LNCaP clone FGC (cell line): ENCODE measurements at places on chromosomes 6 and 20.

DNA sequence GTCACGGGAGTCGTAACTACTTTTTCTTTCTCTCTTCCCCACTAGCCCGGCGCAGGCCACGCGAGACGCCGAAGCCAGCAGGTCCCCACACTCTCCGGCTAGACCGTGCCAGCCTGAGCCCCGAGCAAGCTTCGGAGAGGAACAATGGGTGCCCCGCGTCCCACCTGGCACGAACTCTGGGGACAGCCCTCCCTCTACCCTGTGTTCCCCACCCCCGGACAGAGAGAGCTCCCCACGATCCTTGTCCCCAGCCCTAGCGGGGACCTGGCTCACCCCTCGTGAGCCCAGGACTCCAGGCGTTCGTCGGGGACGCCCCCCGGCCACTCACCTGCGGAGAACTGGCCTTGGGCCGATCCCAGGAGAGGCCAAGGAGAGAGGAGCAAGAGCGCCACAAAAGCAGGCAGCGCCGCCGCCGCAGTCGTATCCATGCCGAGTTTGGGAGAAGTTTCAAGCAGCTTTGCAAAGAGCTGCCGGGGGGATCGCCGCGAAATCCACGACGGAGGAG lies 416 bp downstream of the PTPRK start:
- no peak for DNase-seq

GRCh38 chr20:50312682-50313521 lies 122.3 kb downstream of the CEBPB start:
- peak; percentile 30 for DNase-seq

DNA sequence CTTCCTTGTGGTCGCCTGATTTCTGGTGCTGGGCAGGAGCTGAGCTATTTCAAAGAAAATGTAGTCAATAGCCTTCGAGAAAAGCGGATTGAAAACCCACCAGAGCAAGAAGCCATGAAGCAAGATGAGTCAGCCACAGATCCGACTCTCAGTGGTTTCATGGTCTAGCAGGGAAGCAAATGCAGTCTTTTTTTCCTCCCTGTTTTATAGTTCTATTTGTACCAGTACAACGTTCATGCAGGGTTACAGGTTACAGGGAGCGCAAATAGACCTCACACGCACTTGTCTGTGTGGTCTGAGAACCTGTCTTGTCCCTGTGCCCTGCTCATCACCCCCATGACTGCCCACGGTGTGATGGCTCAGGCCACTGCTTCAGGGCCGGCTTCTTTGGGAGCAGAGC lies 309.8 kb upstream of the SUPT3H start:
- no peak for DNase-seq

GRCh38 chr6:44176130-44176761 lies 17.6 kb downstream of the CAPN11 start:
- no peak for DNase-seq

DNA sequence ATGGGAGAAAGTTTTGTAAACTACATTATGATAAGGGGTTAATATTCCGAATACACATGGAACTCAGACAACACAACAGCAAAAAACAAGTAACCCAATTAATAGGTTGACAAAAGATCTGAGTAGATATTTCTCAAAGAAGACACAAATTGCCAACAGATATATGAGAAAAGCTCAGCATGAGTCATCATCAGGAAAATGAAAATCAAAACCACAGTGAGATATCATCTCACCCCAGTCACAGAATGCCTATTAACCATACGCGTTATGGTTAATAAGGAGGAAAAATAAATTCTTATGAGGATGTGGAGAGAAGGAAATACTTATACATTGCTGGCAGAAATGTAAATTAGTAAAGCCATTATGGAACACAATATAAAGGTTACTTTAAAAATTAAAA lies 695.0 kb downstream of the COL12A1 start:
- DNase-seq = no peak

DNA sequence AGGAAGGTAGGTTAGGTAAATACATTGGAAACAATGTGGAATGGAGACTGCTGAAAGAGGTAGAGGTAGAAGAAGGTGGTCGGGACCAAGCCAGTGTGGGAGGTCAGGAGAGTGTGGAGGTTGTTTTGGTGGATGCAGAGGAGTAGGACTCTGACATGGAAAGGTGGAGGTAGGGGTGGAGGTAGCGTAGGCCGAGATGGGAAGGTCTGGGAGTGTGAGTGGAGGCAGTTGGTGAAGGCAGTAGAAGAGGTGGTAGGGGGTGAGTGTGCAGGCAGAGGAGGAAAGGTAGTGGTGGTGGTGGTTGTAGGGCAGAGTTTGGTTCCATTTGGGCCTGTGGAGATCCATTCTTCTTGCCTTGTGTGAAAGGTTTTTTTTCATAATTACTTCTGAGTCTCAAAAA lies 599.6 kb upstream of the FLRT3 start:
- no peak for DNase-seq

DNA sequence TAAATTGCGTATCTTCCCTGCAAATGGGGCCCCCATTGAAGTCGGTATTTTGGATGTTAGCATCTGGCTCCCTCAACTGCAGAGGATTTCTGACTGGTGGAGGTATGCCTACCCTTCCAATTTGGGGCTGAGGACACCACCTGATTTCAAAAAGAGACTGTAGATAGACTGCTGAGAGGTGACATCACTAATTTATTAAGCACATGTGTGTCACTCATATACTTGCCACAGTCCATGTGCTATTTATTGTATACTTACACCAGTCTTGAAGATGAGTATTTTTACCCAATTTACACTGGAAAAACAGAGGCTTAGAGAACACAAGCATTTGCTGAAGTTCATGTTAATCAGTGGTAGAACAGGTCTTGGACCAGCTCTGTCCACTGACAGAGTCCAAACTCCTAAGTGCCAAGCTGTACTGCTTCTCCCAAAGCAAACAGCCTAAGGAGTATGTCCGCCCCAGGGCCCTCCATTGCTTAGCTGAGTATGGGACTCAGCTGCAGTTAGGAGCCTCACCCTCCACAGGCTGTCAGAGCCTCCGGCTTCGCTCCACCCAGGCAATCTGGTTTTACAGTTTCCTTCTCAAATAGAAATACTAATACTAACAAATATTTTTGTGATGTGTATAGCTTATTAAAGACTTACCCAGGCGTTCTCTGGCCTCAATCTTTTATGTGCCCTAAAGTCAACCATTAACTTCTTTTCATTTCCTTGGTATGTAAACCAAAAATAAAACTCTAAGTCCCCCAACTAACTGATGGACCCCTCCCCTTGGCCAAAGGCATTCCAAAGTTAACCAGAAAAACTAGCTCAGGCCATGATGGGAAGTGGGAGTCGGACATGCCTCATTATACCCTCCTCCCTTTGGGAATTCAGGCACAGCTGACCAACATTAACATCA lies 17.5 kb downstream of the RIN2 start:
- DNase-seq = peak; percentile 62

DNA sequence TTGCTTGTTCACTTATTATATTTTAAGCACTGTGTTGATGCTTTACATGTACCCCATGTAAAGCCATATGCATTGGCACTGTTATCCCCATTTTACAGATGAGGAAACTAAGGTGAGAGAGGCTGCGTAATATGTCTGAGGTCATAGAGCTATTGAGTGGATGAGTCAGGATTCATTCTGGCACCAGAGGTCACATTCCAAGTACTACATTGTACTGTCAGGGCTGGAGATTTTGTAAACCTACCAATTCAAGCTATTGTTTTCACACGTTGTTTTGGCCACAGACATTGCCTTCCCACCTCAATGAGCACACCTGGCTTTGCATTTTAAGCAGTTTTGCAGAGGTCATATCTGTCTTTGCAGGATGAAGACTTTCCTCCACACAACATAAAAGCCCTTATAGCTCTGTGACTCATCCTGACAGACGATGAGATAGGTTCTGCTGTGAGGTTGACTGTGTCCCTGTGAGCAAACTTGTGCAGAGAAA lies 33.2 kb downstream of the ANKS1A start:
- no peak for DNase-seq

GRCh38 chr6:108627692-108628550 lies 67.2 kb downstream of the FOXO3 start:
- DNase-seq = no peak

DNA sequence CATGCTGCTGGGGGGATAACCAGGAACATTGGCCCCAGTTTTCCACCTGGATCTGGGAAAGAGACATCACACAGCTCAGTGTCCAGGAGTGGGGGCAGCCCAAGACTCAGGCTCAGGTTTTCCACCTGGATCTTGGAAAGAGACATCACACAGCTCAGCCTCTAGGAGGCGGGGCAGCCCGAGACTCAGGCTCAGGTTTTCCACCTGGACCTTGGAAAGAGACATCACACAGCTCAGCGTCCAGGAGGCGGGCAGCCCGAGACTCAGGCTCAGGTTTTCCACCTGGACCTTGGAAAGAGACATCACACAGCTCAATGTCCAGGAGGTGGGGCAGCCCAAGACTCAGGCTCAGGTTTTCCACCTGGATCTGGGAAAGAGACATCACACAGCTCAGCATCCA lies 361.6 kb downstream of the THBS2 start:
- no peak for DNase-seq
